ENCODE measurements at places on chromosomes 12 and 14.

DNA sequence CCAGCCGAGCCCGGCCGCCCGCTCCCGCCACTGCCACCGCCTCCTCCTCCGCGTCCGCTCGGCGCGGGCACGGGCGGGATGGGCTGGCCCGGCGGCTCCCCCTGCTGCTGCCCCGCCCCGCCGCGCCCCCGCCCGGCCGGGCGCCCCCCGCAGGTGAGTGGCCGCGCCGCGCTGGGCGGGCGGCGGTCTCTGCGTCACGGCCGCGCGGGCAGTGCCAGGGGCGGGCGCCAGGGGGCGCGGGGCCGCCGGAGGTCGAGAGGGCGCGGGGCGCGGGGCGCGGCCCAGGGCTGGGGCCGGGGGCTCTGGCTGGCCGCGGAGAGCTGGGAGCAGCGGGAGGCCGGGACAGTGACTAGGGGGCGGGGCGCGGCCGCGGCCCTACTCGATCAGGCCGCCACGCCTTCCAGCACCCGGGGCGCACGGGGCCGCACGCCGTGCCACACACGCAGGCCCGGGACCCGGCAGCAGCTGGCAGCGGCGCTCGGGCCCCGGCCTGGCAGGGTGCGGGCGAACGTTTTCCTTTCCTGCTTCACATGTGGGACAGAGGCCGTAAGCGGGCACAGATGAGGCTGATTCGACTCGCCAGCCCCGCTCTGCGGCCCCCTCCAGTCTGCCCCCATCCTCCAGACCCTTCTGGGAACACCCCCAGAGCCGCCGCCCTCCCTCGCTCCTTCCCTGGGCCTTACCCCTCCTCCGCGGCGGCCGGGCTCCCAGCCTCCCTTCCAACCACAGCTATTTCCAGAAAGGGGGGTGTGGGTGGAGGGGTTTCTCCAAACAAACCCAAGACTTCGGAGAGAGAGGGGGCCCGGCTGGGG lies 2.4 kb upstream of the TNS2 start:
- peak; percentile 80 for DNase-seq

DNA sequence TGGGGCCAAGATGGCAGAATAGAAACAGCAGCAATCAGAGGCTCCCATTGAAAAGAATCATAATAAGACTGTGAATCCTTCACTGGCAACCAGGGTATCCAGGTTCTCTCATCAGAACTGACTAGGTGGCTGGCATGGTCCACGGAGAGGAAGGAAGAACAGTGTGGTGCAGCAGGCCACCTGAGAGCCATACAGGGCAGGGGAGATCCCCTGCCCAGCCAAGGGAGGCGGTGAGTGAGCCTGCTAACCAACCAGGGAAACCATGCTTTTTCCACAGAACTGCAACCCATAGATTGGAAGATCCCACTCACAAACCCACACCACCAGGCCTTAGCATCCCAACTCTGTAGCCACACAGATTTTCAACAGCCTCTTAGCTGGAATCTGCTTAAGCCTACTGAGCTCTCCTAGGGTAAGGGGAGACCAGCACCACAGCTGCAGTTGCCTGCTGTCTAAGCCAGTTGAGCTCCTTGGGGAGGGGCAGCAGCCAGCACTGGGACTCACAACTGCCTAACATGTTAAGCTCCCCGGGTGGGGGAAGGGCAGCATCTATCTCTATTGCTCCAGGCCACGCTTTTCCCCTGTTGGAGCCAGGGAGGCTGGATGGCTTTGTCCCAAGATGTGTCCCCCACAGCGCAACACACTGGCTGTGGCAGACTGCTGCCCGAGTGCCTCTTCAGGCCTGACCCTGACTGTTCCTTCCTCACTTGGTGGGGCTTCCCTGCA lies 342.6 kb upstream of the CCDC196 start:
- no peak for DNase-seq

- no peak for DNase-seq
Observed at GRCh38 chr12:2779281-2779680, 15.5 kb upstream of the FKBP4 start.

- DNase-seq: no peak
Observed at GRCh38 chr12:108386709-108387360, 47.7 kb upstream of the CMKLR1 start.

DNA sequence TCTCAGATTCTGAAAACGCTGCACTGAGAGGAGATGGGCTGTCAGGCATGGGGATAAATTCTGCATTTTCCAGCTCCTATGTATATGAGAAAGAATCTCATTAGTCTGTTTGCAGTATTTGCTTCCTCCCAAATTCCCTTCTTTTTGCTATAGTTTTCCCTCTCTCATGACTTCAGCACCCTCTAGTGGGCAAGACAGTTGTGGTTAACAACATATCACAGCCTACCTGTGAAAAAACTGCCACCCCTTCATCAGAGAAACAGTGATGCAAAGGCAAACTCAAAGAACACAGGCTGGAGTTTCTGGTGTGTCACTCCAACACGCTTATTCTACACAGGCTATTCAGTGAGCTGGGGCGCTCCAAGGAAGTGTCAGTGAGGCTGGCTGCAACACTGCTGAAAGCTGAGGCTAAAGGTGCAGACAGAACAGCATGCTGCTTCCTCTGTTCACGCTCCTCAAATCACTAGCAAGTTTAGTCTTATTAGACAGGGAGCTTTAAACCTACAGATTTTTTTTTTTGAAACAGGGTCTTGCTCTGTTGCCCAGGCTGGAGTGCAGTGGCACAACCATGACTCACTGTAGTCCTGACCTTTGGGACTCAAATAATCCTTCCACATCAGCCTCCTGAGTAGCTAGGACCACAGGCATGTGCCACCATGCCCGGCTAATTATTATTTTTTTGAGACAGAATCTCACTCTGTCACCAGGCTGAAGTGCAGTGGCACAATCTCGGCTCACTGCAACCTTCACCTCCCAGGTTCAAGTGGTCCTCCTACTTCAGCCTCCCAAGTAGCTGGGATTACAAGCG lies 19.3 kb downstream of the ZC2HC1C start:
- DNase-seq: peak; percentile 15

DNA sequence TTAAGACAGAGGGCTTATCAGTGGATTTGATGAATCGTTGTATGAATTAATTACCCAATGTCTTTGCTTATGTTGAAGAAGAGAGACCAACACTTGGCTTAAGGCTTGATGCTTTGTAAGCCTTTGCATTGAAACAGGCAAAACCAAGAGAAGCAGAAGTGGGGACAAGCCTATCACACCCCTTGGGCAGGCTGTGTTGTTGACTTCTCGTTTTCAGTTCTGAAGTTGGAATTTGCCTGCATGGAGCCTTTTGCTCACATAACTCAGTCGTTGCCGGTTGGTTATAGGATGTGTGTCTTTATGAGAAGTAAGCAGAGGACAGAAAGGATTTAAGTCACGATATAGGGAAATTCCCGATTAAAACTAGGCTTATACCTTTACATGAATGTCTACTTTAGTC lies 94.7 kb downstream of the CCDC92 start:
- DNase-seq: no peak

DNA sequence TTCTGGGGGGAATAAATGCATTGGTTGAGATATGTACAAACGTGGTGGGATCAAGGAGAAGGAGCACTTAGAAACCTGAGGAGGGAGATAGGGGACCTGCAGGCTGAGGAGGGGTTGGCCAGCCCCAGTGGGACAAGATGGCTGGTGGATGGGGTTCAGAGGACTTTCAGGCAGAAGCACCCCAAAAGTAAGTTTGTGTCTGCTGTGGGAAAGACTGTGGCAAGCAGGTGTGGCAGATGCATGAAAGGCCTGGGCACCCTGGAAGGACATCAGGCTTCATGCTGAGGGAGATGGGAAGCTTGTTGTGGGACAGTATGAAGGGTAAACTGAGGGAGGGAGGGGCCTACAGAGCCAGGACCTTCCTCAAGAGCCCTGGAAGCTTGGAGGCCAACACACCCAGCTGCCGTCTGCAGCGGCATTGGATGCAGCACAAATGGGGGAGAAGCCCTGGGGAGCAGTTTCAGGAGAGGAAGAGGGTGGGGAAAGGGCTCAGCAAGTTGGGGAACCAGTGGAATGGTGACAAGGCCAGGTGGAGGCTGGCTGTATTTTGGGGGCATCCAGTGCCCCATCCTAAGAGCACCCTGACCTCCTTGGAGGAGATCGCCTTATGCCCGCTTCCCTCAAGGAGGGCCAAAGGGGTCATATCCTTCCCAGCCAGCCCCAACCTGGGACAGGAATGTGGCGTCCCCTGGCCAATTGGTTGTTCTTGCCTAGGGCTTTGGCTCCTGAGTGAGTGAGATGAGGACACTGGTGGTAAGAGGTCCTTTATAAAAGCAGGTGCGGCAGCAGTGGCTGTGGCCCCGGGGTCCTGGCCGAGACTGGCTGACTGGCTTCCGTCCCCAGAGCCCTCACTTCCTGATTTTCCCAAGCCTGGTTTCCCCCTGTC lies 20.7 kb downstream of the NFKBIA start:
- DNase-seq: no peak

DNA sequence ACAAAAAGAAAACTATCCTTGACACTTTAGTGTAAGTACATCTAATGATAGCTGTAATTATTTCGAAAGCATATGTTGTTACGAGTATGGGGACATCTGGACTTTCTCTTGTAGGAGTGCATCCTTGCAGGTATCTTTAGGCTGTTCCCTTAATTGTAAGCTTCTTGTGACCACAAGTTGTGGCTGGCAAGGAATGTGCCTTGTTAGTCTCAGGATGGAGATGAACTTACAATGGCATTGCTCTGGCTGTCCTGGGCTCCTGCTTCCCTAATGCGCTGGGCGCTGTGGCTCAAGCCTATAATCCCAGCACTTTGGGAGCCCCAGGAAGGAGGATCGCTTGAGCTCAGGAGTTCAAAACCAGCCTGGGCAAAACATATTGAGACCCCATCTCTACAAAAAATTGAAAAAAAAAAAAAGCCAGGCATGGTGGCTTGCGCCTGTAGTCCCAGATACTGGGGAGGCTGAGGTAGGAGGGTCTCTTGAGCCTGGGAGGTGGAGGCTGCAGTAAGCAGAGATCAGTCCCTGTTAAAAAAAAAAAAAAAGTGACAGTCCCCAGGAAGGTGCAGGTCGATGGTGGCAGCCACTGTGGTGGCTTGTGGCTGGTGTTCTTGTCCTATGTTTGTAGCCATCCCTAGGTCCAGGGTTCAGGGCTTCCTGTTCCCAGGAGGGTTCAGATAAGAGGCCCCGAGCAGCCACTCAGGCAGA lies 23.7 kb upstream of the PPP1R13B start:
- DNase-seq: no peak

DNA sequence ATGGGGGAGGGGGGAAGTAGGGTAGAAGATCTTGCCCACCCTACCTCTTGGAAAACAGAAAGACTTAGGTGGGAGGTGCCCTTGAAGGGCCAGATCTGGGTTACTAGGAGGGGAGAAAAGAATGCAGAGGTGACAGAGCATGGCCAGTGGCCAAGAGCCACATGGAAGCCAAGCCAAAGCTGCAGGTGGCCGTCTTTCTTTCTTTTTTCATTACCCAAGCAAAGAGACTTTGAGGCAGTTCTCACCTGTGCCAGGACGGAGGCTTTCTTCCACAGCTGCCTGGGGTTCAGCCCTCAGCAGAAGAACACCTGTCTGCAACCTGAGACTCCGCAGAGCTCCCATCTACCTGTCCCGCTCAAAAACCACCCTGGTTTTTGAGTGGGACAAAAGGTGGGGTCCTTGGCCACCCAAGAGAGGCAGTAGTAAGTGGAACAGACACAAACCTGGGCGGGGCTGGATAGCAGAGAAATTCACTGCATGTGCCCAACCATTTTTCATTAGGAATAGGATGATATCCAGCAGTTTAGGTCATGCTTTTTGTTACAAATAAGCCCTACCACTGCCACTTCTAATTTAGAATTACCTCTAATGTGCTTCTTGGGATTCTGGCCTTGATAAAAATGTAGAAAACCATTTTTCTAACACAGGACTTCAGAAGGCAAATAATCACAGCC lies 116.5 kb downstream of the DYRK2 start:
- no peak for DNase-seq

DNA sequence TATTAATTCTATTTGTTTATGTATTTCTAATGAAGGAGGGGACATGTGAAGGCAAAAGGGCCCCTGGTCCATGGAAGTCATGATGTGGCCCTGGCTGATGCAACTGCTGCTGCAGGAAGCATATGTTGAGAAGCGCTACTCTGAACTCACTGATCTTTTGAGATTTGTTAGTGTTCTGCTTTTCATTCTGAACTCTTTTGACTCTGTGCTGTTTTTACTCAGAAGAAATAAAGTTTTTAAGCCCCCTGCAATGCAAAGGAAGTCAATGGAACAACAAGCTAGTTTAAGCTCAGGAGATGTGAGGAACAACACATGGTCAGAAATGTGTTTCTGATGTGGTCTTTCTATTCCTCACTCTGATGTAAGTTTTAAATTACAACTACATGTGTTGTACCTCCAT lies 88.9 kb upstream of the BTG1 start:
- no peak for DNase-seq

DNA sequence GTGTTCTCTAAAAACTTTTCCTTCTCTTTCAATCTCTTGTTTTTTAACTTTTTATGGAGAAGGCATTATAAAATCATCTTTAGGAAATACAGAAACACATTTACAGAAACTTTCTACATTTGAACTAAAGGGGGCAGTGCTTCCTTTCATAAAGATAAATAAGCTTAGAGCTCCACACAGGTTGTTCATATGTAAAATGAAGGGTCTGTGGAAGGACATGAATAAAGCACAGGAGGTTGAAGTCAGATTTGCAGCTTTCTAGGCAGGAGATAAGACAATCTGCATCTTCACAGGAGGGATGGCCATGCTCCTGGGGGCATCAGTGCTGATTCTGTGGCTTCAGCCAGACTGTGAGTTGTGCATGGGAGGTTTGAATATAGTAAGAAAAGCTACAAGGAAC lies 426.0 kb downstream of the DAD1 start:
- no peak for DNase-seq

DNA sequence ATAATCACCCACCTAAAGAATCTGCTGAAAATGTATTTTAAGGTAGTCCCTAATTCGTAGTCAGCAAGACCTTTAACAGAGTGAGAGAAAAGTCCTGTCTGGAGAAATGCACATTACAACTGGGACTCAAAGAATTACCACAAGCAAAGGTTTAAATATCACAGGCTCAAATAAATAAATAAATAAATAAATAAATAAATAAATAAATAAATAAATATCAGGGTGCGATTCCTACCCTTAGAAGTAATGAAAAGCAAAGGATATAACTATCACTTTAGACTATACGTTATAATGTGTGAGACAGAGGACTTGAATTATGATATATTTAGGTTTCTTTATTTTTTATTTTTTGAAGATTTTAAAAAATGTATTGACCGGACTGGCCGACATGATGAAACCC lies 522.5 kb upstream of the ATXN7L3B start:
- no peak for DNase-seq

Measured in fibroblast of skin of left biceps (primary cell).